Liver (tissue), 10 donors: ENCODE measurements at places on chromosomes 1 and 21. TPM values are rescaled to one million over a fixed set of nuclear protein-coding genes. Genes with fewer than 3 reads are reported as not detected.

The SH2D1B gene
- 0.84 TPM for total RNA-seq

The PGLYRP4 gene
- total RNA-seq = not detected

The OR2T33 gene
- total RNA-seq = 0.37 TPM

GRCh38 chr1:156394835-156395461 is 25.9 kb downstream of the RHBG start:
- H3K4me1 ChIP-seq = no peaks in the 10 kb centered on the region
- no peaks in the 10 kb centered on the region for H3K36me3 ChIP-seq
- no peak for DNase-seq
- H3K27me3 ChIP-seq = no peaks in the 10 kb centered on the region

DNA sequence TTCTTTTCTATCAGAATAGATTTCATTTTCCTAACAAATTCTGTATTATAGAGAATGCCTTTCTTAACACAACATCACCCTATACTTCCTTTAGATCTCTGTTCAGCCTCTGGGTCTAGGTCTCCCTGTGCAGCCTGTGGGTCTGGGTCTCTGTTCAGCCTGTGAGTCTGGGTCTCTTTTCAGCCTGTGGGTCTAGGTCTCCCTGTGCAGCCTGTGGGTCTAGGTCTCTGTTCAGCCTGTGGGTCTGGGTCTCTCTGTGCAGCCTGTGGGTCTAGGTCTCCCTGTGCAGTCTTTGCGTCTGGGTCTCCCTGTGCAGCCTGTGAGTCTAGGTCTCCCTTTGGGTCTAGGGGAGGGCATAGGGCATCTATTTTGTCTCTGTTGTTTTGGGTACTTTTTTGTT is 59.6 kb upstream of the DIP2A start:
- H3K27me3 ChIP-seq = no peaks in the 10 kb centered on the region
- no peak overlapping the region for H3K27ac ChIP-seq
- peaks cover 36% of the 10 kb centered on the region for H3K36me3 ChIP-seq
- H3K4me3 ChIP-seq = no peak overlapping the region

DNA sequence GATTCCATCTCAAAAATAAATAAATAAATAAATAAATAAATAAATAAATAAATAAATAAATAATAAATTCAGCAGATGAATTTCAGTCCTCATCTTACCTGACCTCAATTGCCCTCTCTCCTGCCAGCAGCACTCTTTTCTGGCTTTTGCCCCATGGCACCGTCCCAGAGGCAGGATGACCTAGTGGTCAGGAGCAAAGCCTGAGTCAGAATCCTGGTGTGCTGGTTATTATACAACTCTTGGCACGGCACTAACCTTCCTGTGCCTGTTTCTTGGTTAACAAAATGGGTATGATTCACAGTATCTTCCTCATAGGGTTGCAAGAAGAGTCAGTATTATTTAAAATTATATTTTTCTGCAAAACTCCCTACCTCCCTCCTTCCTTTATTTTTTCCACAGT is 43.0 kb downstream of the NKAIN1 start:
- no peaks in the 10 kb centered on the region for H3K36me3 ChIP-seq
- no peaks in the 10 kb centered on the region for H3K27me3 ChIP-seq
- H3K4me3 ChIP-seq = no peak overlapping the region
- no peak overlapping the region for H3K27ac ChIP-seq
- DNase-seq = no peak

DNA sequence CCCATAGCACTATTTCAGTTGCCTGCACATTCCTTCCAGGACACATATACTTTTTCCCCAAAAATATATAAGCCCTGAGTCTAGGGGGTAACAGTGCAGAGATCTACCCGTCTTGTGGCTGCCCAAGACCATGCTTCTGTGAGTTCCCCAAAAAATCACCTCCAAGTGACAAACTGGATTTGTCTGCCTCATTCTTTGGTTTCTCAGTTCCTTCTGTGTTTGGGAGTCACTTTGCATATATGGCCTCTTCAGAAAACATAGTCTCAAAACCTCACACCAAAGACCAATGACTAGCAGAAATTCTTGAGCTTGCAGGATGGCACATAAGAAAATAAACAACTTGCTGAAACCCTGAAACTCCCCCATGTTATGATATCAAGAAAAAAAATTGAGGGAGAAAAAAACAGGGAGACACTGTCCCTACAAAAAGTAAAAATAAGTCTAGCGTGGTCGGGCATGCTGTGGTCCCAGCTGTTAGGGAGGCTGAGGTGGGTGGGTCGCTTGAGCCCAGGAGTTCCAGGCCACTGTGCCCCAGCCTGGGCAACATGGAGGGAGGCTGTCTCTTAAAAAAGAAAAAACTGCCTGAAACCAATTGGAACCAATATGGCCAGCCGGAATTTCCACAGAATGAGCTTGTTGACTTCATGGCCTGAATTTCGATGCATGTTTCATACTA is 8.0 kb downstream of the JMJD4 start:
- peaks cover 2% of the 10 kb centered on the region for H3K36me3 ChIP-seq
- H3K27ac ChIP-seq = no peak overlapping the region
- no peak overlapping the region for H3K4me3 ChIP-seq
- H3K27me3 ChIP-seq = no peaks in the 10 kb centered on the region
- H3K4me1 ChIP-seq = peaks cover 31% of the 10 kb centered on the region

- no peaks in the 10 kb centered on the region for H3K4me1 ChIP-seq
- no peak overlapping the region for H3K27ac ChIP-seq
- H3K27me3 ChIP-seq = no peaks in the 10 kb centered on the region
- H3K4me3 ChIP-seq = no peak overlapping the region
- DNase-seq = no peak
Observed at GRCh38 chr1:235852887-235853286, 13.8 kb downstream of the LYST start.
